ENCODE measurements at places on chromosomes 5 and 9. TPM values are rescaled to one million over a fixed set of nuclear protein-coding genes. Genes with fewer than 3 reads are reported as not detected.

DNA sequence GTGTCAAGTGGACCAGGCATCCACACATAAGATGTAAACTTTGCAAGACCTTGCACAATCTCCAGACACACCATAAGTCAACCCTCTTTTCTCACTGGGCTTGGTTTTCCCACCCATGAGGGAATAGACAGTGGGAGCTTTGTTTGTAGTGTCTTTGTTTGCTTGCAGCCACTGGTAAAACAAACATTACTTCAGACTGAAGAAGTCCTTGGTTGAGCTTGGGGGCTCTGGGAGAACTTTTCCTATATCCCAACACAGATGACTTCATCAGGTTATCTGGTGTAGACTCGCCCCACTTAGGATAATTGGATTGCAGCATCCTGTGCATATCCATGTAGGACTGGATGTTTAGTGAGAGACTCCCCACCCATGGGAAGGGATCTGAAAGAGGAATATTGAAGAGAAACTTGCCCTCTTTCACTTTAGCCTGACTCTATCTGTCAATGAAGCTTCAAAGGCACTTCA, 11.5 kb upstream of the ADGRV1 start:
- DNase-seq, result no peak

GRCh38 chr5:180628827-180629750, 20.3 kb downstream of the FLT4 start:
- DNase-seq, result no peak

- no peak for DNase-seq
Observed at GRCh38 chr5:137997726-137998213, 35.1 kb downstream of the FAM13B start.

Gene ANKRD18A
- polyA plus RNA-seq, result 1.7 TPM

Gene CNTFR
- 1.5 TPM for polyA plus RNA-seq

- peak; percentile 13 for DNase-seq
Observed at GRCh38 chr9:79012561-79012960, 559.2 kb upstream of the TLE4 start.

Gene IFNA14
- not detected for polyA plus RNA-seq

Gene SH3PXD2B
- polyA plus RNA-seq, result 17.9 TPM

GRCh38 chr5:77632526-77633206, 5.8 kb downstream of the OTP start:
- no peak for DNase-seq

Gene POU5F2
- polyA plus RNA-seq, result 0.04 TPM

- DNase-seq, result no peak
Observed at GRCh38 chr5:4700871-4701270, 439.3 kb upstream of the ADAMTS16 start.

DNA sequence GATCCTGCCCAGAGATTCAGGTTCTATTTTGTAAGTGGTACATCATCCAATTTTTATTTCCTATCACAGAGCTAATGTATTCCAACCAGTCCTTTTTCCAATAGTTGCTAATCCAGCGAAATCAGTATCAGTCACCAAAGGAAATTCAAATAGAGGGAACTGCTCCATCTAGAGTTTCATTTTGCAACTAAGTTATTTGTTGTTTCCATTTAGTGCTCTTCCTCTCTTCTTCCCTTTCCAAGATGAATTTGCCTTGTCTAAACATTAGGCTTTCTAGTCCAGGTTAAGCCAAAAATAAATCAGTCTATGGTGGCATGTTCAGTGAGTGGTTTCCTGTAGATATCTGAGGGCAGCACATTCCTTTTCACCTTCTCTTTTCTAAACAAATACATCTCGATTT, 79.8 kb upstream of the SPATA31D4 start:
- DNase-seq, result no peak

DNA sequence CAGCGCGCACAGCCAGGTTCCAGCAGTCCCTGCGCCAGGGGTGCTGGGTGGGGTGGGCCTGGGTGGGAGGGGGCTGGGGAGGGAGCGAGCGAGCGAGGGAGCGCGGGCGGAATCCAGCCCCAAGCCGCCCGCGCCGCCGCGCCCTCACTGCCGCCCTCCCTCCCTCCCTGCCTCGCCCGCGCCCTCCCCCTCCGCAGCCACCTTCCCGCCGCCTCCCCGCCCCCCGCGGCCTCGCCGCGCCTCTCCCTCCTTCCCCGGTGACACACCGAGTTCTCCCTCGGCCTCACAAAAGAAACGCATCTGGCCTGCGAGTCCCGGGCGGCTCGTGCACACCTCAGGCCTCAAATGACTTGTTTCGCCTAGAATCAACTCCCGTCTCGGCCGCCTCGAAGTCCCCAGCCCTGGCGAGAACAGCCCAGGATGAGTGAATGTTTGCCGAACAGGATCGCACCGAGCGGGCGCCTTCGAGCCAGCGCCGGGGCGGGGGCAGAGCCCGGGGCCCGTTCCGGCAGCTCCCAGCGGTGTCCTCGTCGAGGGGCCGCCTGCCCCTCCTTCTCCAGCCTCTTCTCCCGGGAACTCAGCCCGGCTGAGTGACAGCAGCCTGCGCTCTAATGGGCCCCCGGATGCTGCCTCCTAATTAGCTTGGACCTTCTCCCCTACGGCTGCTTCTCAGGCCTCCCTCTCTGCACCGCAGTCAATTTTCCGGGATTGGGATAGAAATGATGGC, 371 bp upstream of the PITX1 start:
- DNase-seq, result no peak

Gene HAVCR2
- not detected for polyA plus RNA-seq

Gene MEGF10
- not detected for polyA plus RNA-seq

GRCh38 chr5:128844354-128844923, 120.8 kb upstream of the SLC27A6 start:
- DNase-seq, result no peak

DNA sequence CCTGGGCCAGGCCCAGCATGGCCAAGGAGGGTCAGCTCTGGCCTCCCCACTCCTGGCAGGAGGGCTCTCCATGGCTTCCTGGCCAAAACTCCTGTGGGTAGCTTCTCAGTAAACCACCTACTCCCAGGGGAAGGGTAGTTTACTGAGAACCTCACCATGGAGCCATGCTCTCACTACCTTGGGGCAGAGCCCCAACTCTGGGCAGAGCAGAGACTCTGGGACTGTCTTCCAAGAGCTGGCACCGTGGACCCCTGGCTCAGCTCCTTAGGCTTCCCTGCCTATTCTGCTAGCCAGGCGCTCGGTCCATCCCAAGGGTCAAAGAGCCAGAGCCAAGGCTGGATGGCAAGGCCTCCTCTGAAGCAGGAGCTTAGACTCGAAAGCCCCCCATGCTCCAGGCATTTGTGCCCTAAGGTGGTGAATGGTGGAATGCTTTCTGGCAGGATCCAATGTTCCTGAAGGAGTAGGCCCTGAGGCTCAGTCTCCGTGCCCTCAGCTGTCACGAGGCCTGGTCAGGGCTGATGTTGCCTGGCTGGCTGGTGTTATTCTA, 19.6 kb downstream of the TCF7 start:
- DNase-seq, result no peak

DNA sequence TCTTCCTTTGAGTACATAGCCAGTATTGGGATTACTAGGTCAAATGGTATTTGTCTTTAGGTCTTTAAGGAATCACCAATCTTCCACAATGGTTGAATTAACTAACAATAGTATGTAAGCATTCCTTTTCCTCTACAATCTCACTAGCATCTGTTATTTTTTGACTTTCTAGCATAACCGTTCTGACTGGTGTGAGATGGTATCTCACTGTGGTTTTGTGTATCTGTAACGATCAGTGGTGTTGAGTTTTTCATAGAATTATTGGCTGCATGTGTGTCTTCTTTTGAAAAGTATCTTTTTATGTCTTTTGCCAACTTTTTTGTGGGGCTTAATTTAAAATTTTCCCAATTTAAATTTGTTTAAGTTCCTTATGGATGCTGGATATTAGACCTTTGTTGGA, 81.5 kb upstream of the ASTN2 start:
- no peak for DNase-seq

DNA sequence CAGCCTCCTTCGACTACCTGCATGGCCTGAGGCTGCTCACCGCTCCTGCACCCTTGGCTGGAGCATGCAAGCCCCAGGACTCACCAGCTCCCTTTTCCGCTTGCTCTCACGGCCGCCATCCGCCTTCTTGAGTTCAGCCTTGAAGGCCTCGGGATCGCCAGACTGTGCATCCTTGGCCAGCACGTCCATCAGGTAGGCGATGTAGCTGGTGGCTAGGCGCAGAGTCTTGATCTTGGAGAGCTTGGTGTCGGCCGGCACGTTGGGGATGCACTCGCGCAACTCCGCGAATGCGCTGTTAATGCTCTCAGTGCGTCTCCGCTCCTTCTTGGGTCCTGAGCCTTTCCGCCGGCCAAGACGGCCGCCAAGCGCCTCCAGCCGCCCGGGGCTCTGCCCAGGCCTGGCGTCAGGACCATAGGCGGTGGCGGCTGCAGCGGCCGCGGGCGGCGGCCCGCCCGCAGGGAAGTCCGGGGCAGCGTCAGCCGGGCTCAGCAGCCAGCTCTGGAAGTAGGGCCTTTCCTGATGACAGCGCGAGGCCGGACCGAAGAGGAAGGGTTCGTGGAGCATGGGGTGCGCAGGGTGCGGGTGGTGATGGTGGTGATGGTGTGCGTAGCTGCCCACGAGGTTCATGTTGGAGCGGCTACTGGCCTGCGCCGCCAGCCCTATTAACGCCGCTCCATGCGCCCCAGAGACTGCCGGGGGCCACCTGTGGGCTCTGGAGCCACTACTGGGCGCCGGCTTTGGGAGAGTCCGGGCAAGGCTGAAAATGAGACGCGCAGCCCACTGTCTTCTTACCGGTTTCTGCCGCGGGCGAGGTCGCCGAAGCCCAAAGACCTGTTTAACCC, 424 bp downstream of the HAND1 start:
- DNase-seq, result no peak

GRCh38 chr9:37899041-37899440, 4.9 kb downstream of the SLC25A51 start:
- DNase-seq, result no peak

Gene RORB
- polyA plus RNA-seq, result not detected

DNA sequence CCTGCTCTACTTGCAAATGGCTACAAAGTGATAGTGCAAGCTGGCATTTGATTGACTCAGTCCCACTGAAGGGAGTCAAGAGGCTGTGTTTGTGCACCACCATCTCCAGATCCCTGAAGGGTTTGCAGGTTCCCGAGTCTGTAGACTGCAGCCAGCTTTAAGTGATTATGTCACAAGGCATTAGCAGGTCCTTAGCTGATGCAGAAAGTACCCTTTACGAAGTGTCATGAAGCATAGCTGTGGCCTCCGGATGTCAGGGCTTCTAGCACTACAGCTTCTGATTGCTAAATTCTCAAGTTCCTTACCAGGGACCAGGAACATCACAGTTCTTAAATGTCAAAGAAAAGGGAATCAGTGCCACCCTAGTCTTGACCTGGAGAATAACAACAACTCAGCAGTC, 311.3 kb upstream of the TRPC7 start:
- no peak for DNase-seq

Gene PDE8B
- not detected for polyA plus RNA-seq

GRCh38 chr5:144196612-144197011, 25.9 kb downstream of the KCTD16 start:
- no peak for DNase-seq

- DNase-seq, result peak; percentile 99
Observed at GRCh38 chr5:136020383-136021015, 8.3 kb upstream of the TGFBI start.

GRCh38 chr5:84306601-84307000, 78.1 kb downstream of the EDIL3 start:
- no peak for DNase-seq

DNA sequence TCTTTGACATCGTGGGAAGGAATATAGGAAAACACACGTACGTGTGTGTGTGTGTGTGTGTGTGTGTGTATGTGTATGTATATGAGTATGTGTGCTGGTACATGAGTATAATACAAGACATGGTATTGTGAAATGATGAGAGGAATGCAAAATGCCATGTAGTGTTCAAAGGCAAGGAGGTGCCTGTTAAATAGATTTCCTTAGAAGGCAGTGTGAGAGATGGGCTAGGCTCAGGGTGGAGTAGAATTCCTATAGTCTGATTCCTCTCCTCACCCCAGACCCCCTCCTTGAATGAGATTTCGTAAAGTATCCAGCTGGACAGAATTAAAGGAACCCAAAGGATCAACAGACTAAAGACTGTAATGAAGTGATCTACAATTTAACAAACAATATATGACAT, 11.1 kb downstream of the GPR21 start:
- DNase-seq, result no peak

- peak; percentile 63 for DNase-seq
Observed at GRCh38 chr5:56328753-56329560, 95.8 kb upstream of the ANKRD55 start.

DNA sequence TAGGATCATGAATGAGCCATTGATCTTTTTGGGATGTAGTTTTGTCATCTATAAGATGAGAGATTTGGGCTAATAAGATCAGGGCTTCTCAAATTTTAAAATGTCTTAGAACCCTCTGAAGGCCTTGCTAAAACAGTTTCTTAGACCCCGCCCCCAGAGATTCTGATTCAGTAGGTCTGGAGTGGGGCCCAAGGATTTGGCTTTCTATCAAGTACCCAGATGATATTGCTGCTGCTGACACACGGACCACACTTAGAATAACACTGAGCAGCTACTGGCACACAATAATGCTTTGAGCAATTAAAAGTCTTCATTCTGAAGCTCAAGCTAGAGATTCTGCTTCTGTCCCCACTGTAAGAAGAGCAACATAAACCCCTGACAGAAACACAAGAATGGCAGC, 216.7 kb downstream of the SMARCA2 start:
- no peak for DNase-seq

- no peak for DNase-seq
Observed at GRCh38 chr5:111469903-111470302, 42.4 kb downstream of the STARD4 start.

- DNase-seq, result no peak
Observed at GRCh38 chr9:93660352-93661046, 84.1 kb downstream of the PHF2 start.

- no peak for DNase-seq
Observed at GRCh38 chr5:55603922-55604321, 69.2 kb upstream of the PLPP1 start.

Gene SPAAR
- not detected for polyA plus RNA-seq

Measured in keratinocyte (primary cell).